ENCODE measurements at places on chromosomes 3 and 15.
A peak's percentile ranks its signal among the peaks of the same experiment; 100 is the strongest.

GRCh38 chr3:172085557-172085895, 46.1 kb downstream of the FNDC3B start:
- DNase-seq = no peak

- DNase-seq = no peak
Observed at GRCh38 chr3:30471066-30471465, 135.3 kb upstream of the TGFBR2 start.

GRCh38 chr15:31172606-31173005, 71.1 kb upstream of the TRPM1 start:
- DNase-seq = no peak

DNA sequence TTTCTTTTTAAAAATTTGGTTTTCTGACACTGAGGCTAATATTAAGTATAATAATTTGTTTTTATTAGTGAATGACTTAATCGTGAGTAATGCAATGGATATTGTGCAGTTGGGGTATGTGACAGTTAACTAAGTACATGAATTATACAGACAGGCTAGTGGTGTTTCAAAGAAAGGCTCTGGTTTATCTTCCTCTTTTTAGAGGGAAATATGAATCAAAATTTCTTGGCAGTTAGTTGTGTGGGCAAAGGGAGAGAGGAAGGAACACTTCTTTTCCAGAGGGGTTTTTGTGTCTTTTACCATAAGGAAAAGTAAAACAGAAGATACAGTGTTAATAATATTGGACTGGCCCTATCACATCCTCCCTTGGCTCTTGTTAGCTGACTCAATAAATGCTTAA, 2.7 kb downstream of the ZNF654 start:
- DNase-seq = no peak

DNA sequence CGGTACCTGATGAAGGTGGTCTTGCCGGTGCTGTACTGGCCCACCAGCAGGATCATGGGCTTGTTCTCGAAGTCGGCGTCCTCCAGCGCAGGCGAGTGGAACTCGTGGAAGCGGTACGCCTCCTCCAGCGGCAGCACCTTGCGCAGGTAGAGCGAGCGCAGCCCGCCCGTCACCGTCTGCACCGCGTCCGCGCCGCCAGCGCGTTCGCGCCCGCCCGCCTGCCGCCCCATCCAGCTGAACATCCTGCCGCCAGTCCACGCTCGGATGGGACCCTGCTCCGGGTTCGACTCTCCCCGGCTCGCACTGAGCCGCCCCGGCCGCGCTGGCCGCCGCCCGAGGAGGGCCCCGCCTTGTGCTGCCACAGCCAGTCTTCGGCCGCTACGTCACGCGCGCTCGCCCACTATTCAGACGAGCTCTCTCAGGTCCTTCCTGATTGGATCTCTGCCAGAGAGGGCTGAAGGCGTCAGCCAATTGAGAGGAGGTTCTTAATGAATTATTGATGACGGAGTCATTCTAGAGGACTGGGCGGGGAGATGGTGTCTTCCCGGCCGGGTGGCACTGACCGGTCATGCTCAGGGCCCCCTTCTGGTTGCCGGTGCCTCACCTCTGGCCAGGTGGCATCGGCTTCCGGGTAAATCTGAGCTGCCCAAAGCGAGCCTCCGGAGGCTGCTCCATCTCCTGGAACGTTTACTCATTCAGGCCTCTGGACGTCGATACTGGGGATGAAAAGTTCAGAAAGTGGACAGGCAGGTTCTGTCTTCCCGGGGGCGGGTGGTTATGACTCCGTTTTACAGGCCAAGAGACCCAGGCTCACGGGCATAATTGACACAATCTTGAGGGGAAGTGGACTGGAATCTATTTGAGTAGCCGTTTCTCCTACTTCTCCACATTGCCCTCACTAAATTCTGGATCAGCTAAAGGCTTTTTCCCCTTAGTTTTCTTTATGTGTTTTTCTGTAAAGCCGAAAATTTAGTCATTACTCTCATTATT, at the start of gene EHD4:
Gene EHD4, minus strand, starts transcription at position 305 of the 990 bp plus-strand sequence. Its CDS starts 63 bp downstream, at position 242.
- DNase-seq = peak; percentile 98

GRCh38 chr3:46467562-46467961, 2.9 kb upstream of the LTF start:
- DNase-seq = no peak

Data from coronary artery (tissue), 2 donors.